ENCODE measurements at places on chromosomes 5 and 9. TPM values are rescaled to one million over a fixed set of nuclear protein-coding genes. Genes with fewer than 3 reads are reported as not detected.
A peak's percentile ranks its signal among the peaks of the same experiment; 100 is the strongest.

DNA sequence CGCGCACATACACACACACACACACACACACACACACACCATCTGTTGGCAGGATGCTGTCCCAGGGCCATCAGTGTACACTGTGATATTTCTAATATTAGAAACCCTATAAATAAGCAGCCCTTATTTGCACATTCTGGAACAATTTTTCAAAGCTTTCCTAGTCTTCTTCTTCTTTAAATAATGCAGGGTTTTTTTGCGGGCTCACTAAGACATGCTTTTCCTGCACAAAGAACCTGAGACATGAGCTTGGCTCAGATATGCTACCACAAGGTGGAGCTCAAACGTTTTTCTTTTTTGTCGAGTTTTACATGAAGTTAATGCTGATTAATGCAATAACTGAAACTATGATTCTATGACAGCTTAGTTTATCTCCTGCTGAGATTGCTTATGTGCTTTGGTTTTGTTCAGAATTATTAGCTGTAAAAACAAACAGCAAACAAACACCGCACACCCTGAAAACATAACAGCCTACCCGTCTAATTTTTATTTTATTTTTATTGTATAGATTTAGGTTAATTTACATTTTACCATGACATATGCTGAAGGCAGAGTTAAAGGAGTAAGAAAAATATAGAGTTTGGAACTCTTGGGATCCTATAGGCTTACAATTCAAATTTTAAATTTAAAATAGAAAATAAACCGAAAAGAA, 95.8 kb downstream of the ALDH1A1 start:
- H3K4me1 ChIP-seq, result peaks cover 12% of the 10 kb centered on the region
- H3K27me3 ChIP-seq, result no peaks in the 10 kb centered on the region
- no peak overlapping the region for H3K4me3 ChIP-seq
- peak overlapping the region; percentile 37 for H3K27ac ChIP-seq

DNA sequence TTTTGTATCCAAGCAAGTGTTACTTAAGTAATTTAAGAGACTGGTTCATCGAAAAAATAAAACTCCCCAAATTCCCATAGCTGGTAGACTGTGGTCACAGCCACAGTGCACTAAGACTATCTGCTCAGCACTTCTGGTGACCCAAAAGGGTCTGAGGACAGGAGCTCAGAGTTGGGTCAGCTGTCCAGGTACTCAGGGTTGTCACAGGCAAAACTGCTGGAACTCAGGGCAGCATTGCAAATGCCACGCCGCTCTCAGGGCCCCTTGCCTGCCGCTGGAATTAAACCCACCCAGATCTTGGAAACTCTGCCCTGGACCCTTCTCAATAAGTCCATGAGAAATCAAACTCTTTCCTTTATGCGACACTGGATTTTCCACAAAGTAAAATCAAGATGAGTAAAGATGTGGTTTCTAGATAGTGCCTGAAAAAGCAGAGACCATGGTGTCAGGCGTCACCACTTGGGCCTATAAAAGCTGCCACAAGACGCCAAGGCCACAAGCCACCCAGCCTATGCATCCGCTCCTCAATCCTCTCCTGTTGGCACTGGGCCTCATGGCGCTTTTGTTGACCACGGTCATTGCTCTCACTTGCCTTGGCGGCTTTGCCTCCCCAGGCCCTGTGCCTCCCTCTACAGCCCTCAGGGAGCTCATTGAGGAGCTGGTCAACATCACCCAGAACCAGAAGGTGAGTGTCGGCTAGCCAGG, at the start of gene IL13:
TSS of gene IL13 (plus strand) at position 498 of the 705 bp plus-strand sequence. CDS start at position 512, 14 bp downstream.
- no peak for DNase-seq
- H3K4me1 ChIP-seq, result no peaks in the 10 kb centered on the region
- H3K4me3 ChIP-seq, result no peak within 1 kb of the TSS
- peaks cover 48% of the 10 kb centered on the region for H3K27me3 ChIP-seq
- H3K27ac ChIP-seq, result no peak within 1 kb of the TSS

DNA sequence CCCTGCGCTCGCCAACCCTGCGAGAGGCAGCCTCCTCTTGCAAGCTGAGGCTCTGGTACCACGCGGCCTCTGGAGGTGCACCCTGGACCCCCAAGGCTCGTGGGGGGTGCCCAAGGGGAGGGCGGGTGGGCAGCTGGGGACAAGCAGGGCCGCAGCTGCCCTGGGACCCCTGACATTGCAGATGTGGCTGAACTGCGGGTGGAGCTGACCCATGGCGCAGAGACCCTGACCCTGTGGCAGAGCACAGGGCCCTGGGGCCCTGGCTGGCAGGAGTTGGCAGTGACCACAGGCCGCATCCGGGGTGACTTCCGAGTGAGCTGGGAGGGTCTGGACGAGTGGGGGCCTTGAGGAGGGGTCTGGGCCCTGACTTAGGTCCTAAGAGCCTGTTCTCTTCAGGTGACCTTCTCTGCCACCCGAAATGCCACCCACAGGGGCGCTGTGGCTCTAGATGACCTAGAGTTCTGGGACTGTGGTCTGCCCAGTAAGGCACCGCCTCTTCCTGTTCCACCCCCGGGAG, 1.5 kb downstream of the MAMDC4 start:
- no peaks in the 10 kb centered on the region for H3K27me3 ChIP-seq
- H3K4me3 ChIP-seq, result no peak overlapping the region
- DNase-seq, result peak; percentile 25
- peaks cover 27% of the 10 kb centered on the region for H3K4me1 ChIP-seq
- no peaks in the 10 kb centered on the region for H3K36me3 ChIP-seq

DNA sequence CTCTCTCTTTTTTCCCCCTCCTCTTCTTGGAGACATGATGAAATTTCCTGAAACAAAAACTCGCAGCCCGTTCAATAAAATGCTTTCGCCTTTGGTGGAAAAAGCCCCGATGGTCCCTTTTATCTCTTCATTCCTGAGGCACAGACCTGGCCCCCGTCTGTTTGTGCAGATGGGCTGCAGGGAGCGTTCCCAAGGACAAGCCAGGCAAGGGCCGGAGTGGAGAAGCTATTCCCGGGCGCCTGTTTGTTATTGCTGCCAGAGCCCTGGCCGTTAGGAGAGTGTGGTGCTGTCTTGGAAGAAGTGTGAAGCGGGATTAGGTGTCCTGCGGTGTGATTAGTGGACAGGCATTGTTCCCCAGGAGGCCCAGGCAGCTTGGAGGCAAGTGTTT, 71.9 kb downstream of the SMIM23 start:
- no peaks in the 10 kb centered on the region for H3K36me3 ChIP-seq
- no peak overlapping the region for H3K27ac ChIP-seq
- no peaks in the 10 kb centered on the region for H3K27me3 ChIP-seq
- H3K4me1 ChIP-seq, result no peaks in the 10 kb centered on the region
- DNase-seq, result no peak

GRCh38 chr9:130857864-130858738, 23.0 kb downstream of the ABL1 start:
- peak overlapping the region; percentile 83 for H3K27ac ChIP-seq
- DNase-seq, result peak; percentile 53
- H3K4me3 ChIP-seq, result no peak overlapping the region
- H3K27me3 ChIP-seq, result no peaks in the 10 kb centered on the region

Gene SLC25A2
- total RNA-seq, result not detected

DNA sequence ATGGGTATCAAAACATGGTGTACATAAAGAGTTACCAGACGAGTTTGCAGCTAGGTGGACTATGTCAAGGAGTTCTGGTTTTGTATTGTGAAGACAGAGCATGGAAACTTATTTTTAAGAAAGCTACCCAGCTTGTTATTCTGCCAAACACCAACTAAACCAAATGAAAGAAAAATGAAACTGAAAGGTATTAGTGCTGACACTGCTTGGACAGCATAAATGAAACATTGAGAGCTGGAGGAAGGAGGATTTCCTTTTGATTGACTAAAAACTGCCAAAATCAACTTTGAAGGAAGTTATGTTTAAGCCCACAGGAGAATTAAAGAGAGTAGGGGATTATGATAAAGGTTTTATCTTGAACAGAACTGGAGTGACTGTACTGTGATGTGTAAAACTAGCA, 766.2 kb downstream of the PTPRD start:
- no peaks in the 10 kb centered on the region for H3K36me3 ChIP-seq
- H3K4me3 ChIP-seq, result no peak overlapping the region
- no peaks in the 10 kb centered on the region for H3K27me3 ChIP-seq
- DNase-seq, result no peak
- H3K4me1 ChIP-seq, result no peaks in the 10 kb centered on the region

DNA sequence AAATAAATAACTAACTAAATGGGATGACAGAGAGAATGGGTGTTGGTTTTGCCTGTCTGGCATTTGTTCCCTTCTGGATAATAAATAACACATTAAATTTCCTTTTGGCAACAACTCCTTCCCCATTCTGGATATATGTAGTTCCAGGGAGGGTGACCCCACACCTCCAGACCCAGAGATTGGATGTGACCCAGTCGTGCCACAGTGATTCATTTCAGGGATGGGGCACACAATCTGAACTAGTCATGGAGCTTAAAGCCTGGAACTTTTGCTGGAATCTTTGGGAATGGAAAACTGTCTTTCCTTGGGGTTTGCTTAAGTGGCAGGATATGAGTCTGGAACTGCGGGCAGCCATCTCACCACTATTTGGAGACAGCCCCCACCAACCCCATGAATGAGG, 11.3 kb downstream of the KLF9 start:
- H3K4me3 ChIP-seq, result no peak overlapping the region
- no peak for DNase-seq
- H3K27ac ChIP-seq, result peak overlapping the region; percentile 81
- peaks cover 98% of the 10 kb centered on the region for H3K4me1 ChIP-seq

DNA sequence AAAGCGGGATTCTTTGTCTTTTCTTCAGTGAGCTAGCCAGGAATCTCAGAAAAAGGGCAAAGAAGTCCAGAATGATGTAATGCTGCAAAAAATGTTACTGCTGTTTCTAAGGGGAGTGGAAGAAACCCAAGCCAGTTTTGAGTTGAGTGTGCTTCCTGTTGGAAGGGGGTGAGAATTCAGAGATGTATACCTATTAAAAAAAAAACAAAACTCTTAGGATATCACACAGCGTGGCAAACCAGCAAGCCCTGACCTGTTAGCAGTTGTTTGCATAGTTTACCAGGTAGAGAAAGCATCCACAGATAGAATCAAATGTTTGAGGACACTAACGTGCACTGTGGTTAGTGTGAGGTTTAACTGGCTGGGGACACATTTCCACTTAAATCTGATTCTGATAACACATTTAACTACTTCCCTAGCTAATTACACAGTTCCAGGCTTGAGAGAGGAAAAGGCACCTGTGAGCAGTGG, 11.4 kb downstream of the BASP1 start:
- H3K27me3 ChIP-seq, result no peaks in the 10 kb centered on the region
- no peak overlapping the region for H3K4me3 ChIP-seq
- H3K27ac ChIP-seq, result no peak overlapping the region
- H3K36me3 ChIP-seq, result no peaks in the 10 kb centered on the region
- DNase-seq, result no peak
- H3K4me1 ChIP-seq, result no peaks in the 10 kb centered on the region

DNA sequence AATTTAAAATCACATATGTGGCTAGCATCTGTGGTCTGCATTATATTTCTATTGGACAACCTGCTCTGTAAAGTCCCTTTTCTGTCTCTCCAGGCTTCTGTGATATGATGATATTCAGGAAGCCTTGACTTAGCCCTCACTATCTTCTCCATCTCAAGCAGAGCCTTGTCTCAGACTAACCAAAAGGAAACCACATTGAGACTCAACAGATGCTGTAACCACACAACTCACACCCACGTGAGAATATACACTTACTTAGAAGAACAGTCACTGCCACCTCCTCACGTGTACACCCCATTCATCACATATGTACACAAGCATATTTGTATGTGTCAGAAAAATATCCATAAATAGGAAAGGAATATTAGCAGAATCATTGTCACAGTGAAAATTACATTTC, 33.6 kb downstream of the HTR4 start:
- H3K4me3 ChIP-seq, result no peak overlapping the region
- no peaks in the 10 kb centered on the region for H3K27me3 ChIP-seq
- no peak for DNase-seq

Gene SHC3
- 4.8 TPM for total RNA-seq

DNA sequence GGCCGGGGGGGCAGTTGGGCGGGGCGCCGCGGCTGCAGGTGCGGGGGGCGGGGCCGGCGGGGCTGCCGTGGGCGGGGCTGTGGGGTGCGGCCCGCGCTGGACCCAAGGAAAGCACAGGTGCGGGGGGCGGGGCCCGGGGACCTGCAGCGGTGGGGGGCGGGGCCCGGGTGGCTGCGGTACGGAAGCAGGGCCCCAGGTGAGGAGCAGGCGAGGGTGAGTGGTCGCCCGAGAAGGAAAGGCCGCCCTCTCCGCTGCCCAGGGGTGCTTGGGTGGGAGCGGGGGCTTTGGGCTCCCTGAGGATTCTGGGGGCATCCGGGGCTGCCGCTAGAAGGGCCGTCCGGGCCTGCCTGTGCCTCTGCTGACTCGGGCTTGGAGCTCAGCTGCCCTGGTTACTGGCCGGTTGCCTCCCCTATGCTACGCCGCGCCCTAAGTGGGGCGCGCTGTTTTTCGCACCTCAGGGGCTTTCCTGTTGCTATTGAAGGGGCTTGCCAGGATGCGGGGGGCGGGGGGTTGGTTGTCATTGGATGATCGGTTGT, 767 bp downstream of the RALGPS1 start:
- H3K27me3 ChIP-seq, result peaks cover 4% of the 10 kb centered on the region
- no peaks in the 10 kb centered on the region for H3K36me3 ChIP-seq
- H3K4me1 ChIP-seq, result peaks cover 13% of the 10 kb centered on the region

Gene ZNF367
- total RNA-seq, result not detected

Gene TOMM5
- total RNA-seq, result 14.3 TPM

DNA sequence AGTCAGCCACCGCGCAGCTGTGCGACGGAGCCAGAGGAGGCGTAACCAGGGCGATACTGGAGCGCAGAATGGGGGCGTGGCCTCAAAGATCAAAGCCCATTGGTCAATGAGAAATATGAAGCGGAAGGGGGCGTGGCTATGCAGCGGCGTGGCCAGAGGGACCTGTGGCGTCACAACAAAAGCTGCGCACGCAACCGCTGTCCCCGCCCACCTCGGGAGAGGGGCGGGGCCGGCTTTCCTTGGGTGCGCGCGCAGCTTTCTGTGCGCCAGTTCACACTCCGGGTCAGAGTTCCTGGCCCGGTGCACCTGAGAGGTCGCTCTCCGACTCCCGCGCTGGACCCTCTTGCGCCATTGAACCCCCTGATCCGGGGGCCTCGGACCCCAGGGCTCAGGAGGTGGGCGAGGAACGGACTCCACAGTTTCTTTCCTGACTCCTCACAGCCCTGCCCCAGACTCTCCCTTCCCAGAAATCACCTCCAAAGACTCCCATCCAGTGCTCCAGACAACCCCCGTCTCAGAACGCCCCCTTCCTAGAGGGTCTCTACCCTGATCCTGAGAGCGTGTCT, at the start of gene SWI5:
TSS of gene SWI5 (plus strand) at position 269 of the 566 bp plus-strand sequence.
- peak within 1 kb of the TSS; percentile 91 for H3K27ac ChIP-seq
- peak; percentile 100 for DNase-seq
- no peaks in the 10 kb centered on the region for H3K27me3 ChIP-seq

Gene ZBED3
- total RNA-seq, result 56.1 TPM
